ENCODE measurements at places on chromosomes 4 and X.

GRCh38 chr4:165209796-165210195 is 2.4 kb downstream of the KLHL2 start:
- DNase-seq, result no peak

- DNase-seq, result no peak
These were observed 8.1 kb downstream of the SEPTIN6 start for GRCh38 chrX:119684916-119685224.

DNA sequence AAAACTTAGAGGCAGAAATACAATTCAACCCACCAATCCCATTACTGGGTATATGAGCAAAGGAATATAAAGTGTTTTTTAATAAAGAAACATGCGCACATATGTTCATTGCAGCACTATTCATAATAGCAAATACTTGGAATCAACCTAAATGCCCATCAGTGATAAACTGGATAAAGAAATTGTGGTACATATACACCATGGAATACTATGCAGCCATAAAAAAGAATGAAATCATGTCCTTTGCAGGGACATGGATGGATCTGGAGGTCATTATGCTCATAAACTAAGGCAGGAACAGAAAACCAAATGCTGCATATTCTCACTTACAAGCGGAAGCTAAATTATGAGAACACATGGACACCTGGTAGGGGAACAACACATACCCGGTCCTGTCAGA is 807.7 kb upstream of the INTU start:
- no peak for DNase-seq

DNA sequence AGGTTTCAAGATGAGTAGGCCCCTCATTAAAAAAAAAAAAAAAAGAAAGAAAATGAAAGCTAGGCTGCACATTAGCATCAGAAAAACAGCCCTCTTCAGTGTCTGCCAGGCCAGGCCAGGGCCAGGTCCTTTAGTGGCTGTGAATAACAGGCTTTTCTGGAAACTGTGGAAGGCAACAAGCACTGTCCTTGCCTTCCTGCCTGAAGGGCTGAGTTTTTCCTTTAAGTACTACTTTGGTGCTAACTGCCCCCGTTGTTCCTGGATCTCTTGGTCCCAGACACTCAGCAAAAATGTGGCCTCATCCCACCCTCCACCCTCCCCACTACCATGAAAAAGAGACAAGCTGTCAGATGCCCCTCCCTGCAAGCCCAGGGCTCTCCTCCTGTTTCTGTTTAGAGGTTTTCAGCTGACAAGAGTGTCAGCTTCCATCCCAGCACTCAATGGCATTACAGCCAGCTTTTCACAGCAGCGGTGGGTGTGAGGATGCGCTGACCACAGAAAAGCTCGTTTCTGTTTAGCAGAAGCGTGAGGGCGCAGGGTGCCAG is 174.2 kb downstream of the NHS start:
- DNase-seq, result peak; percentile 74

DNA sequence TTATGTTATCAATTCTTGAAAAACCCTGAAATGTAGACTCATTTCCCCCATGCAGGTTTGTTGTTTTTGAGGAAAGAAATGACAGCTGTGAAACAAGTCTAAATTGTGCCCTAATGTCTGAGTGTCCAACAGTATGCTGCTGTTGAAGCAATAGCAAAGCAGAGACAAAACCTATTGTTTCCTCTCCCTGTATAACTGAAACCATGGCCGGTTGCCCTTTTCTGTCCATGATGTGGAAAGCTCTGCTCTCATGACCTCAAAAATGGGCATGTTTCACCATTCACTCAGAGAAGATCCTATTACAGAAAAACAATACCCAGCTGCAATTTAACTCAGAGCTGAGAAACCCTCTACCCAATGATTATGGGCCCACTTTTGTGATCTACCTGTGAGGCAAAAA is 312.6 kb upstream of the FTHL17 start:
- DNase-seq, result no peak

- peak; percentile 39 for DNase-seq
These were observed 234.1 kb downstream of the CPE start for GRCh38 chr4:165612936-165613335.
